ENCODE measurements at places on chromosomes 4 and X. TPM values are rescaled to one million over a fixed set of nuclear protein-coding genes. Genes with fewer than 3 reads are reported as not detected.

SUPT20HL1 gene
- total RNA-seq: not detected

SERTM2 gene
- total RNA-seq: 0.05 TPM

CDKL5 gene
- 1.7 TPM for total RNA-seq

HERC6 gene
- 3.0 TPM for total RNA-seq

FGF5 gene
- not detected for total RNA-seq

MAGEE2 gene
- not detected for total RNA-seq

C1QTNF7 gene
- 0.45 TPM for total RNA-seq

PDGFRA gene
- total RNA-seq: 15.5 TPM

CXCL8 gene
- total RNA-seq: 0.28 TPM

PPP4R3C gene
- not detected for total RNA-seq

IL13RA2 gene
- total RNA-seq: 0.88 TPM

OTC gene
- total RNA-seq: 94.6 TPM

Measured in left lobe of liver (tissue), 2 donors.